ENCODE measurements at places on chromosomes 4 and X.

DNA sequence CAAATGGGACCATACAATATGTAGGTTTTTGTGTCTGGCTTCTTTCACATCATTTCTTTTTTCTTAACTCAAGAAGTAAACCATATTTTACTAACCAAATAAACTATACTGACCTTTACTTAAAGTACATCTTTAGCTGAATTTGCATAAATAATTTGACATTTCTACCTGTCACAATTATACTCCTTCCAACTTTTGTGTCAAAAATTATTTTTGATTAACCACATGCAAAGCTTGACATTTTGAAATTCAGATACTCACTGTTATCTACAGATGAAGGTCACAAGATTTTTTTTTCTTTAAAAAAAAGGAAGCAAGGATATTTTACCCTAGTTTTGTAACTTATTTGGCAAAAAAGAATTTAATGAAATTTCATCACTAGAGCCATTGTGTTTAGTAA, 12.0 kb upstream of the RAB9A start:
- no peak for DNase-seq

DNA sequence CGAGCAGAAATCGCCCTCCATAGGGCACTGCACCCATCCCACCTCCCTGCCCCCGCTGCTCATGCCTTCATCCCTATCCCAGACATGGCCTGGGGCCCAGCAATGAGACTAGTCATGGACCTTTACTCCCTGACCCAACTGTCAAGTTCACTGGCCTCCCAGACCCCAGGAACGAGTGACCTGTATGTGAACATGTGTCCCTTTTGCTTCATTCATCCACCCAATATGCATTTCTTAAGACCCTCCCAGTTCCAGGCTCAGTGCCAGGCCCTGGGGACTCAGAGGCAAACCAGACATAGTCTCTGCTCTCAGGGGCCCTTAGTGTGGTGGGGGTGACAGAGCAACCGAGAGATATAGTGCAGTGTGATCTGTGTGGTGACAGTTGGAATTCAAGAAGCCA, 67.0 kb downstream of the EFNB1 start:
- DNase-seq: no peak

GRCh38 chr4:183146478-183146877, 47.4 kb downstream of the WWC2 start:
- no peak for DNase-seq

GRCh38 chr4:36099509-36099908, 144.8 kb downstream of the ARAP2 start:
- DNase-seq: no peak

DNA sequence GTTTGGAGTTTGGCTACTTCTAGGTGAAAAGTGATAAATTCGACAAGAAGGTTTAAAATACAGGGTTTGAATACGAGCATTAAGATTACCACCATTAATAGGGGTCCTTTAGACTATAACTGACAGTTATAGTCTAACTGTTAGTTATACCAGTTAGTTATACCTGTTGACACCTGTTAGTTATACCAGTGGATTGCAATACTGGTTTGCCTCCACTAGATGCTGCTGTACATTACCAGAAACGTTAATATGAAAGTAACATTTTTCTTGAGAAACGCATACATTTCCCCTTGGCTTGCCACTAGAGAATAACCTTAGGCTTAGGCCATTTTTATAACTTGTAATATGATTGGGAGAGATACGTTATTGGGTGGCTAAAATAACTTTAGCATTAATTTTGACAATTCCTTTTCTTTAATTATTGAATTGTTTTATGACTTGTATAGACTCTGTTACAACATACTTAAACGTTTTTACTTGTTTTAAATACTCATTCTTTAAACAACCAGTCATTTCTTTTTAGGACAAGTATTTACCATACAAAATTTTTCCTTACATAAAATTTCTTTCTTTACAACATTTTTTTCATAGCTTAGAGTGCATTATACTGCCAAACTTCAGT, 911.2 kb downstream of the FSTL5 start:
- DNase-seq: no peak
